ENCODE measurements at places on chromosomes 13 and 19.

- no peak for DNase-seq
These were observed 95.2 kb downstream of the PCCA start for GRCh38 chr13:100184095-100184494.

DNA sequence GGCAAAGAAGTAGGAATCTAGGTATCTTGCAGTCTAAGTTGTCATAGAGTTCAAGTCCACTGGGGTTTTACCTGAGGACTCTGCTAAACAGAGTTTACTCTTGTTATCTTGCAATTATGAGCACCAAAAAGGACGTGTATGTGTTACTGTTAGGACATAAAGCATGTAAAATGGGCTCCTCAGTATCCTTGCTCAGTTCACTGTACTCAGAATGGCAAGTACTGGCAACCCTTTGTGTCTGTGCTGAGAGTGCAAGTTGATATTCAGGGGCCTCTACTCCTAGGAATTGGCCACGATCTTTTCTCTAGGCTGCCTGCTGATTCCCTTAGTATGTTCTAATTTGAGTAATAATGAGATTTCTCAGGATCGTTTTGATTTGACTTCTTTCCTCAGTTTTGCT is 13.3 kb downstream of the TDRD3 start:
- DNase-seq = no peak

GRCh38 chr19:5271145-5271544 is 69.5 kb downstream of the PTPRS start:
- DNase-seq = no peak

DNA sequence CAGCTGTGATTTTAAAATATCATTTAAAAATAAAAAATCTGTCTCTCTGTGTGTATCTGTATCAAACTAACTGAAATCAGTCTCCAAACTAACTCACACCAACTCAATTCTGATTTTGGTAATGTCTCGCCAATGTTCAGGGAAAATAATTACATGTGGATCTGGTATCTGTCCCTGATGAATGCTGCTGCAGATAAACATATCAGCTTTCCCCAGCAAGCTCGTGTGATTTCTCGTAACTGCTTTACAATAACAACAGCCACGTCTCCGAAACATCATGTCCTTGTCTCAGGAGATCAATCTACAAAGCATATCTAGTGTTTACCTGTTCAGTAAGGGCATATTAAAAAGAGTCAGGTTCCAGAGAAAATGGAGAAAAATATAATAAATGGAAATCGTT is 129.0 kb downstream of the IRS2 start:
- no peak for DNase-seq

- DNase-seq = peak; percentile 78
These were observed 34.9 kb upstream of the RCBTB2 start for GRCh38 chr13:48567515-48568369.

Data from SIG-M5 (cell line).